SW480 (cell line): ENCODE measurements at places on chromosomes 3 and 15.
A peak's percentile ranks its signal among the peaks of the same experiment; 100 is the strongest.

GRCh38 chr3:72744330-72744729 is 103.9 kb downstream of the SHQ1 start:
- DNase-seq = no peak

GRCh38 chr3:63746211-63746610 is 72.9 kb upstream of the C3orf49 start:
- no peak for DNase-seq

DNA sequence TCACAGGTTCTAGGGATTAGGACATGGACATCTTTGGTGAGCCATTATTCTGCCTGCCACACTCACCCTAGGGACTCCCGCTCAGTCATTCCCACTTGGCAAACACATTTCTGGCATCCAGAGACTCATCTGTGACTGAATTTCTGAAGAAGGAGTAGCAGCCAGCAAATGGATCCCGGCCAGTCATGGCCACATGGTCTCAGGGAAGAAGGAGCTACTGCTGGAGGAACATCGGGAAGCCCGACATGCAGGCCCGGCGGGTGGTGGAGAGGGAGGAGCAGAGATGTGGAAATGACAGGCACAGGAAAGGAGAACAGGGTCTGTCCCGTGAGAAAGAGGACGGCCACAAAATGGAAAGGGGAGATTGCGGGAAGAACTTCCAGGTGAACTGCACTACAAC is 65.4 kb downstream of the SEMA5B start:
- DNase-seq = no peak

DNA sequence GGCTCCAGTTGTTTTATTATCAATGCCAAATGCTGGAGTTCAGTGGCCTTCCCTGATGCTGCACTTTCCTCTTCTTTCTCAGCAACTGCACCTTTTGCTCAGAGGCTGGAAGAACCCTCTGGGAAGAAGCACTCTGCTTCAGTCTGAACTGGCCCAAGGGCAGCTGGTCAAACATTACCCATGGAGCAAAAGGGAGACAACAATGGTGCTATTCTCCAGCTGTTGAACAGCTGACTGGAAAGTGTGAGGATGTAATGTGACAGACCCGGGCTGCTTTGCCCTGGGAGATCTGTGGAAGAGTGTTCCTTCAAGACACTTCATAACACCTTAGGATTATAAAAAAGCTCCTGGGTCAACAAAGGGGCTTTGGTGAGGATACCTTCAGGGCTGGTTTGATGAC is 84.9 kb downstream of the EPHB1 start:
- DNase-seq = no peak

GRCh38 chr3:108202834-108203233 is 19.4 kb downstream of the IFT57 start:
- no peak for DNase-seq

DNA sequence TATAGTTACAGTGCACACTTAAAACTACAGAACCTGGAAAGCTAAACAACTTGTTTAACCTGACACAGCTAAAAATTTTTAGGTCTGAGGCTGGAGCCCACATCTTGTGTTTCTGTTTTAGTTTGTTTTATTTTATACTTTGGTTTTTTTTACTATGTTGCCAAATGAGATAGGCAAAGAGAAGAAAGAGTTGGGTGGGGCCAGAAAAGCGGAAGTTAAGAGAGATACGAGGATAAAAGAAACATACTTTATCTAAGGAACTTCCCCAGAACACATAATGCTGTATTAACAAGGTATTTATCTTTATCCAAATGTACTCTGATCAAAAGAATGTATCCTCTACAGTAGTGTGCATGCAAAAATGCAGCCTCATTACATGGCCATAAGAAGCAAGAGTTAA is 1145.7 kb downstream of the EPHA3 start:
- DNase-seq = no peak

- DNase-seq = no peak
Measured at GRCh38 chr3:3013317-3014052, 96.7 kb downstream of the IL5RA start.

- DNase-seq = no peak
Measured at GRCh38 chr15:38605744-38606143, 41.1 kb upstream of the RASGRP1 start.

- DNase-seq = no peak
Measured at GRCh38 chr3:145191543-145191942, 969.4 kb downstream of the PLOD2 start.

DNA sequence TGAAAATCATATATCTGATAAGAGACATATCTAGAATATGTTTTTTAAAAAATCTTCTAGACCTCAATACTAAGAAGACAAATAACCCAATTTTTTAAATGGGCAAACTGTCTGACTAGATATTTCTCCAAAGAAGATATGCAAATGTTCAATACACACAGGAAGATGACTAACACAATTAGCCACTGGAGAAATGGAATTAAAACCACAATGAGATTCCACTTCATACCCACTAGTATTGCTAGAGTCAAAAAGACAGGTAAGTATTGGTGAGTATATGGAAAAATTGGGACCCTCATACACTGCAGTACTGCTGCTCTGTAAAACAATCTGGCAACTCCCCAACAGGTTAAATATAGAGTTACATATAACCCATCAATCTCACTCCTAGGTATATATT is 33.1 kb upstream of the TOPAZ1 start:
- peak; percentile 79 for DNase-seq

GRCh38 chr3:47113669-47114365 is 50.1 kb downstream of the SETD2 start:
- DNase-seq = peak; percentile 38

DNA sequence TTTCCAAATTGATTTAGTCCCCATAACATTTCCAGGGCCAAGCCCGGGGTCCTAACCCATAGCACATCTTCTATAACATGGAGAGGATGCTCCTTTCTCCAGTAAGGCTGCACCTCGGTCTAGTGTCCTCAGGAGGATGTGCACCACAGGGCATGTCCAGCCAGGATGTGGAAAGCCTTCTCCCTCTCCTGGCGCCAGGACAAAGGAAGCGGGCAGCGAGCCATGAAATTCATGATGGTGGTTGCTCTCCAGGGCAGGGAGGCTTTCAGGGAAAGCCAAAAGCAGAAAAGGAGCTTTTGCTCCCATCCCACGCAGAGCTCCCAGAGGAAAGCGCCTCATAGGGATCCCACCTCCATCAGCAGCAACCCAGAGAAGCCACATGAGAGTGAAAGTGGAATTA is 220.0 kb downstream of the ADAMTSL3 start:
- no peak for DNase-seq

GRCh38 chr15:88071141-88071540 is 185.4 kb downstream of the NTRK3 start:
- DNase-seq = no peak

- DNase-seq = no peak
Measured at GRCh38 chr15:72339777-72340177, 19.8 kb upstream of the CELF6 start.

DNA sequence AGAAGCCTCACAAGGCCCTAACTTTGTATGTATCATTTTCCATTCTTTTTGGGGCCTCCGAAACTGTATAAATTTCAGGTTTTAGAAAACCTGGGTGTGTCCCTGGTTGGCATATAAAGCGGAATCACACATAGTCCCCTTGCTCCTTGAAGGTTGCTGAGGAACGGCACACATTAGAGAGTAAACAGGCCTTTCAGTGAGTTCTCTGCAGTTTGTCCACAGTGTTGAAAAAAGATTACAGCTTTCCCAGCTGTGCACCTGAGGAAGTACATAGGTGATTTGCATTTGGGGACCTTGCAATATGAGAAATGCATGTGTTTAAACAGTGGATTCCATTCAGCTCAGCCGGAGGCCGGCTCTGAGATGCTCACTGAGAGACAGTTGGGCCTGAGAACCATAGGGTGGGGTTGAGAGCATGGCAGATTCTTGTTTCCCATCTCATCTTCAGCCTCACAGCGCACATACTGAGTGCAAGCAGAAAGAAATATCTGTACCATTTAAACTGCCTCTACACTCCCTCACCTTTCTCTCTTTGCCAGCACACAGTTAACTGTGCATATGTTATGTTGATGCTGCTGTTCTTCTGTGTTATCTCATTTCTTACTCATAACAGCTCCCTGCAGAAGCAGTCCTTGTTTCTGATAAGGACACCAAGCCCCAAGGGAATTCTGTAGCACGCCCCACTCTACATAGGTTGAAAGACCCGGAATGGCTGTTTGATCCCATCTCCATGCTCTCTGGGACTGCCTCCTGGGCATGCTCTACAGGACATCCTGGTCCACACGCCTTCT is 60.4 kb downstream of the BOC start:
- no peak for DNase-seq

- peak; percentile 46 for DNase-seq
Measured at GRCh38 chr3:139327861-139328260, 16.0 kb upstream of the MRPS22 start.

GRCh38 chr15:41870689-41871081 is 23.2 kb downstream of the SPTBN5 start:
- no peak for DNase-seq

GRCh38 chr15:60660290-60661051 is 181.5 kb upstream of the ICE2 start:
- DNase-seq = no peak

DNA sequence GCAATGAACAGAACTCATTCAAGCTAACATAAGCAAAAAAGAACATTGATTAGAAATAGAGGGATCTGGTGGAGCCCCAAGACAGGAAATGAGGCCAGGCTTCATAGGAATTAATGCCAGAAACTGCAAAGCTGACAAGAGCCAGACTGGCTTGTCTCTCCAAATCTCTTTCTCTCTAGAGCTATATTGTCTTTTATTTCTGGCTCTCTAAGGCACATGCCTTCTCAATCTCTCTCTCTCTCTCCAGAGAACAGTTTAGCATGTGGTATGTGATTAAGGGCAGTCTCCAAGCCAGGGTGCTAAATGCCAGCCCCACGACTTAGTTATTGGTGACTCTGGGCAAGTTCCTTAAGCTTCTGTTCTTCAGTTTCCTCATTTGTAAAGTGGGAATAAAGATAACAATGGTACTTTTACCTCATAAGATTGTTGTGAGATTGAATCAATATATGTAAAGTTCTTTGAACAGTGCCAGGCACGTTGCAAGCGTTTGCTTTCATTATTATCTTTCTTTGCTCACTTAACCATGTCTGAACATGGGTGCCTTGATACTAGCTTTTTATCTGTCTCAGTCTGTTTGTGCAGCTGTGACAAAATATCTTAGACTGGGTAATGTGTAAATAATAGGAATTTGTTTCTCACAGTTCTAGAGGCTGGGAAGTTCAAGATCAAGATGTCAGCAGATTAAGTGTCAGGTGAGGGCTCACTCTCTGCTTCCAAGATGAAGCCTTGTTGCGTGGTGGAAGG is 123.2 kb downstream of the BDH1 start:
- no peak for DNase-seq

- no peak for DNase-seq
Measured at GRCh38 chr3:49492969-49493368, 22.9 kb downstream of the DAG1 start.

DNA sequence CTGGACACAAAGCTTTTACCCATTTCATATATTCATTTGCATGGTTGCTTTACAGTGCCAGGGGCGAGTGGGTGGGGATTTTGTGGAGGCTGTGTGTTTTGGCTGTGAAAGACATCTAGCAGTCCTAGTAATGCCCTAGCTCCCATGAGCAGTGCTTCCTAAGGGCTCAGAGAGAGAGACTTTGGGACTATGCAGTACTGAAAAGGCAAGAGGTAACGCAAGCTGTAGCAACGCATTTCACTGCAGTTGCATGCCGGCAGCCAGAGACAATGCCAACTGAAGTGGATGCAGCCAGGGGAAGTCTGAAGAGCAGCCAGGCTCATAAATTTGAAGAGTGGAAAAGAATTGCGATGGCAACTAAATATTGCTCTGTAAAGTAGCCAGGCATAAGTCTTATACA is 27.4 kb upstream of the ATP10A start:
- DNase-seq = no peak

DNA sequence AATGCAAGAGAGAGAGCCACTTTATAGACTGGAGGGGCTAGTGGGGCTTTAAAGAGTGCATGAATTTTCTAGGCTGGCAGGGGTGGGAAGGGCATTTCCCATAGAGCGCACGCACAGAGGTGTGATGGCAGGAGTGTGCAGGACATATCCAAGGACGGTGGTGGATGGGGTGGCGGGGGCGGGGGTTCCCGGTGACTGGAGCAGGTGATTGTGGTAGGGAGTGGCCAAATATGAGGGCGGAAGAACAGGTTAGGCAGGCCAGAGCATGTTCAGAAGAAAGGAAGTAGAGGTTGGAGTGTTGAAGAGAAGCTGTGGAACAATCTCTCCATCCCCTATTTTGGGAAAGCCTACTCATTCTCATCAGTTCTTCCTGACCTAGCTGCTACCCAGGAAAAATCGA is 18.1 kb downstream of the FAM81A start:
- DNase-seq = peak; percentile 39

- no peak for DNase-seq
Measured at GRCh38 chr3:182028081-182028480, 316.4 kb downstream of the SOX2 start.

DNA sequence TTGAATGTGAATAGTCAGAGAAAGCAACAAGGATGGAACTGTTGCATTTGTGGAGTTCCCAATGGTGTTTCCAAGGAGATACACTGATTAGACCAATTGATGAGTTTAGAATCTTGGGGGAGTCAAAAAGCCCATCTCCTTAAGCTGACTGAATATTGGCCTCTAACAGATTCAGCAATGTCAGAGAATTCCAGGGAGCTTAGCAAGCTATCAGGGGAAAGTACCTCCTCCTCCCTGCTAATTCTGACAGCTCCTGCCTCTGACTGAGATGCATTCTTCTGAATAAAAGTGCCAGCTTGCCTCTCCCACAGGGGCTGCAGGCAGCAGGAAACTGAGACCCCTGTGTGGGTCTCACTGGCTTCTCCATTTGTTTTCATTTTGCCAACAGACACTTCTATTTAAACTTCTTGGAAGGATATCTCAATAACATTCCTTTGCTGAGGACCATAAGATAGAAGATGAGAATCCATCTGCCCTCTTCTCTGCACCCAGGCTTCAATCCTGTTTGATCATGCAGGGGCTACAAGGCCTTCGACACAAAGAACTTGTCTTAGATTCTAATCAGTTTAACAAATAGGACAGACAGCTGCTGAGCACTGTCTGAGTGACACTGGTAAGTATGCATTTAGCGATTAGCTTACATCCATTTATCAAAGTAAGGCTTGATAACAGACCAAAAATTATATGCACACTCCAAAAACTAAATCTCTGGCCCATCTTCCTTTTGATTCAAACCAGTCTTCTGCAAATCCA is 1080.8 kb downstream of the TUSC7 start:
- no peak for DNase-seq

- no peak for DNase-seq
Measured at GRCh38 chr3:50539356-50540286, 27.9 kb downstream of the C3orf18 start.

GRCh38 chr3:134863915-134864314 is 68.9 kb downstream of the EPHB1 start:
- DNase-seq = no peak

DNA sequence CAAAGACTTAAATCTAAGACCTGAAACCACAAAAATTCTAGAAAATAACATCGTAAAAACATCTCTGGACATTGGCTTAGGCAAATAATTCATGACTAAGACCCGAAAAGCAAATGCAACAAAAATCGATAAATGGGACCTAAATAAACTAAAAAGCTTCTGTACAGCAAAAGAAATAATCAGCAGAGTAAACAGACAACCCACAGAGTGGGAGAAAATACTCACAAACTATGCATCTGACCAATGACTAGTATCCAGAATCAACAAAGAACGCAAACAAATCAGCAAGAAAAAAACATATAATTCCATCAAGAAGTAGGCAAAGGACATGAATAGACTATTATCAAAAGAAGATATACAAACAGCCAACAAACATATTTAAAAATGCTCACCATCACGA is 749.4 kb downstream of the PLOD2 start:
- DNase-seq = no peak
